Neural crest cell (in vitro differentiated cells): ENCODE measurements at places on chromosomes 6 and 20.

DNA sequence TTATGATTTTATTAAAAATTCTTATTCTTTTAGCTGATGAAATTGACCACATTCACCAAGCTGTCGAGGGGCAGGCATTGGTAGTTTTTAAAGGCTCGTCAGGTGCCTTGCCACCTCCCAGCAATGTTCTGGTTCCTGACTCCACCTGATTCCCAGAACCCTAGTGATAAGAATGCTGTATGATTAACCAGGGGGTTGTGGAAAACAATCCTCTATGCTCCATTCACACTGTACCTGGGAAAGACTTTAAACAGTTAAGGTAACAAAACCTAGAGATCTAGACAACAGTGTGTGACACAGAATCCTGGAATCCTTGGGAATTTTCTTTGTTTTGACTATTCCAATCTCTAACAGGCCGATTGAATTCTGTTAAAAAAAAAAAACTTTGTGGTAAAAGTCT lies 165.7 kb upstream of the OLIG3 start:
- DNase-seq = no peak

GRCh38 chr6:67933278-67933677 lies 701.8 kb upstream of the ADGRB3 start:
- DNase-seq = no peak

DNA sequence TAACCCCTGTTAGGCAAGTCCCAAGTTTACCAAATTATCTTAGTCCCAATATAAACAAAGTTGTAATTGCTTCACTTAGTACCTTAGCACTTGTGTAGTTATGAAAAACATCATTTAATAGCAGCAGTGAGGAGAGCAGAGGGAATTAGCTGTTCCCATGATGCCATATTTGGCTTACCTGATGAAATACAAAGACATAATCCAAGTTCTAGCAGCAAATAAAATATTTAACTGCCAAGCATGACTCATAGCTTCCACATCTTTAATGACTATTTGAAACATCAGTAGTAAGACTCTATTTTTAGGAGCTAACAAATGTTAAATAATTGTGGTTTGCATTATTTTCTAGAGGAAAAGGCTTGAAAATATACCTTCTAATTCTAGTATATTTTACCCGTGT lies 94.0 kb upstream of the MCHR2 start:
- no peak for DNase-seq

DNA sequence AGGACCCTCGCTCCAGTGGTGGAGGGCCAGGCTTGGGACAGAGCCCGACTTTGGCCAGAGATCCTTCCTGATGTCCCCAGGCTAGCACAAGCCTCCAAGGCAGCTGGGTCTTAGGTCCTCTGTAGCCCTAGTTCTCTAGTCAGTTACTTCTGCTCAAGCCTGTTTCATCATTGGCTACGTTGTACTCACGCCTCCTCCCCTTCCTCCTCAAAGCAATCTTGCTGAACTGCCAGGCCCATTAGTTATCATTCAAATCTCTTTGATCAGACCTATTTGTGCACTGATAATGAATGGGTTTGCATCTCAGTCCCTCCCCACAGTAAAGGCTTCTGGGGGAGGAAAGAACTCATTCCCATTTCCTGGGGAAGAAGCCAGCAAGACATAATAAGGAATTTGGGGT lies 256.8 kb downstream of the NFATC2 start:
- DNase-seq = no peak

DNA sequence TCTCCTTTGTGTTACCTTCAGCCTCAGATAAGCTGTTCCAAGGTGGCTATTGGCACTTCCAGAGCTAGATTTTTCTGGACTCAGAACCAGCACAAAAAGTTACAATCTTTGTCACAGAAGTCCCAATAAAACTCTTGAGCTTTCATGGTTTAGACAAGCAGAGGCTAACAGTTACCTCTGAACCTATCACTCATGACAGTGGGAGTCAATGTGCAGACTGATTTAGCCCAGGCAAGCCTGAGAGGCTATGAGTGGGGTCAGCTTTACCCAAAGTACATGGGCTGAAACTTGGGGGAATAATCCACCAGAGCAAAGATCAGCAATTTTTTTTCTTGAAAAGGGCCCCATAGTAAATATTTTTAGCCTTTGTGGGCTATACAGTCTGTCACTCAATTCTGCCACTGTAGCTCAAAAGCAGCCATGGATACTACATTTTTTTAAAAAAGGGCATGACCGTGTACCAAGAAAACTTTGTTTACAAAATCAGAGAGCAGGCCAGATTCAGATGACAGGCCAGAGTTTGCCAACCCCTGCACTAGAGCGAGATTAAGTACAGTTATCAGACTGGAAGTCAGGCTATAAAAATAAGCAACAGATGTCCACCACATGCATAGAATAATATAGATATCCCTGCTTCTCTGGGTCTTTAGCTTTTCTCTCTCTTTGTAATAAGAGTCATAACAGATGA lies 20.0 kb downstream of the CCN2 start:
- DNase-seq = no peak

DNA sequence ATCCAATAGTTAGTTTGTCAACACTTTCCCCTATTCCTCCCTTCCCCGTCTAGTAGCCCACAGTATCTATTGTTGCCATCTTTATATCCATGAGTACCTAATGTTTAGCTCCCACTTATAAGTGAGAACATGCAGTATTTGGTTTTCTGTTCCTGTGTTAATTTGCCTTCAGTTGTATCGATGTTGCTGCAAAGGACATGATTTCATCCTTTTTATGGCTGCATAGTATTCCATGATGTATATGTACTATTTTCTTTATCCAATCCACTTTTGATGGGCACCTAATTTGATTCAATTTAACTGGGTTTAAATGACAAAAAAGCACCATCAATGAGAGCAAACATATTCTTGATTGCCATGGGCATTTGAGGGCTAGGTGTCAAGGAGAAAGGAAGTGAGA lies 321.5 kb upstream of the TBX18 start:
- DNase-seq = no peak

DNA sequence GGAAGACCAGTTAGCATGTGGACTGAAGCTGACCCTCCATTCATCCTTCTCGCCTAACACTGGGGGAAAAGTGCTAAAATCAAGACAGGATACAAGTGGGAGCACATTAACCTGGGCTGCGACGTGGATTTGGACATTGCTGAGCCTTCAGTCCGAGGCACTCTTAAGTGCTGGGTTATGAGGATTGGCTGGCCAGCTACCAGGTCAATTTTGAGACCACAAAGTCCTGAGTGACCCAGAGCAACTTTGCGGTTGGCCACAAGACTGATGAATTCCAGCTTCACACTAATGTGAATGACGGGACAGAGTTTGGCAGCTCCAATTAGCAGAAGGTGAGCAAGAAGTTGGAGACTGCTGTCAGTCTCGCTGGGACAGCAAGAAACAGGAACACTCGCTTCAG lies 20.7 kb downstream of the FUCA2 start:
- DNase-seq = no peak

GRCh38 chr6:42162384-42162783 lies 10.8 kb upstream of the GUCA1A start:
- no peak for DNase-seq

DNA sequence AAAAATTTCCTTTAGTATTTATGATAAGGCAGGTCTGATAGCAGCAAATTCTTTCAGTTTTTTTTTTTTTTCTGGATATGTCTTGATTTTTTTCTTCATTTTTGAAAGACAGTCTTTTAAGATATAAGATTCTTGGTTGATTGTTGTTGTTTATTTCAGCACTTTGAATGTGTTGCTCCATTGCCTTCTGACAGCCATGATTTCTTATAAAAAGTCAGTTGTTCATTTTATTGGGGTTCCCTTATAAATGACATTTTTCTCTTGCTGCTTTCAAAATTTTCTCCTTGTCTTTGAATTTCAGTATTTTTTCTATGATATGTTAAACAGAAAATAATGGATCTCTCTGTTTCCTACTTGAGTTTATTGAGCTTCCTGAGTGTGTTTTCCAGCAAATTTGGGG lies 152.3 kb downstream of the ISM1 start:
- no peak for DNase-seq

DNA sequence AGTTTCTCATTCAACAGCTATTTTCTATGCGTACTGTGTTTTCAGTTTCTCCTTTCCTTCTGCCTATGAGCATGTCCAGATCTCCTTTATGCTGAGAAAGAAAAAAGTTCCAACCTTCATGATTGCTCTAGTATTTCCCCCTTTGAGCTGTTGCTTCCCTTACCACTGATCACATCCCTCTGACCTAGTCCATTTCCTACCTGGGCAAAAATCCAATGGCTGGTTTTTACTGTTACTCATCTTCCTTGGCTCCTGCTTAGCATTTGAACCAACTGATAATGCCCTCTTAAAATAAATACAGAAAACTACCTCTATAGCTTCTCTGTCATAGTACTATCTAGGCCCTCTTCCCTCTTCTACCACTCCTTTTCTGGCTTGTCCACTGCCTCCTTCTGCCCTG lies 6.0 kb downstream of the RFX6 start:
- no peak for DNase-seq

GRCh38 chr6:25062070-25062811 lies 126.5 kb upstream of the RIPOR2 start:
- DNase-seq = no peak

DNA sequence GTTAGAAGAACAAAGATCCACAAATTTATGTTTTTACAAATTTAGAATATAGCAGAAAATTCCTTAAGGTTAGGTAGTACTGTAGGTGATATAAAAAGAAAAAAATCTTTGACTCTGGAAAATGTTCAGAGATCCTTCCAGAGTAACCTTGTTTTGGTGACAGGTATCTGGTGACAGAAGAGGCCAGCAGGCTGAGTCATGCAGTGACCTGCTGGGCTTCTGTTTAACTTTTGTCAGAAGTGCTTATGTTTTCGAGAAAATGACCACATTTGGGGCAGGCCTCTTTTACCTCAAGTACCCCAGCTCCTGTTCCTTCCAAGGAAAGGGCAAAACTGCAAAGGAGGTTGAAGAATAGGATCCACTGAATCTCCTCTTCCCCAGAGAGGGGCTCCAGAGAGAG lies 10.5 kb upstream of the CLDN20 start:
- DNase-seq = no peak

GRCh38 chr6:129488313-129488712 lies 221.7 kb downstream of the ARHGAP18 start:
- no peak for DNase-seq

GRCh38 chr20:17128206-17128605 lies 98.6 kb upstream of the PCSK2 start:
- no peak for DNase-seq

DNA sequence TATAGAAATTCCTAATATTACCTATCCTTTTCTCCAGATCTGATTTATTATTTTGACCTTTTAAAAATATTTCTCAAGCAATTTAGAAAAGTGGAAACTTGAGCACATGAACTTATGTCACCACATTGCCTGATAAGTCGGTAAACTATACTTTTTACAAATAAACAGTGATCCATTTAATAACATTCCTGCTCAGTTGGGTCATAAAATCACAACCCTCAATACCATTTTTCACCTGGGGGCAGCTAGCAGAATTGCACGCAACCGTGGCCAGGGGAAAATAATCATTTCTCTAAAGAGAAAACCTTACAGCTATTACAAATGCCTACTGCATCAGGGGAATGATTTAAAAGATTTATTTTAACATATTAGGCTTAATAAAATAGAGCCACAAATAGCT lies 614.5 kb downstream of the PHF3 start:
- DNase-seq = no peak

GRCh38 chr6:104509355-104509754 lies 350.4 kb downstream of the HACE1 start:
- DNase-seq = no peak

- DNase-seq = no peak
These were observed 7.8 kb downstream of the HRH3 start for GRCh38 chr20:62212299-62212698.

DNA sequence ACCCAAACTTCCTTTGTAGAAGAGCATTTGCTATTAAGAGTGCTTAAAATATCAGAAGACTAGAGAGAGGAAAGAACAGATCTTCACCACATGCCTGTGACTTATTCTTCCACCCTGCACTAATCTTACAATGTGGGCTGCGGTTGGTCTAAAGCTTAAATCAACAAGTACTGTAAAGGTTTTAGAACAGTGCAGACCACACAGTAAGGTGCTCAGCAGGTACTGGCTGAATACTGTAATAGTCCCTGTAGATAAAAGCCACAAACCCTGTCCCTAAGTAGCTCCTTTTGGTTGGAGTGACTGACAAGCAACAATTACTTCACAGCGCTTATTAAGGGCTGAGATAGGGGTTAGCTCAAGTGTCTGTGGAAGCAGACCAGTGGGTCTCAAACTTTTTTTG lies 972 bp upstream of the PHF3 start:
- DNase-seq = no peak

GRCh38 chr6:36985417-36985807 lies 584 bp downstream of the MTCH1 start:
- DNase-seq = no peak
